ENCODE measurements at places on chromosomes 16 and 17.

- DNase-seq: no peak
Measured at GRCh38 chr17:74730491-74731346, 6.3 kb upstream of the RAB37 start.

DNA sequence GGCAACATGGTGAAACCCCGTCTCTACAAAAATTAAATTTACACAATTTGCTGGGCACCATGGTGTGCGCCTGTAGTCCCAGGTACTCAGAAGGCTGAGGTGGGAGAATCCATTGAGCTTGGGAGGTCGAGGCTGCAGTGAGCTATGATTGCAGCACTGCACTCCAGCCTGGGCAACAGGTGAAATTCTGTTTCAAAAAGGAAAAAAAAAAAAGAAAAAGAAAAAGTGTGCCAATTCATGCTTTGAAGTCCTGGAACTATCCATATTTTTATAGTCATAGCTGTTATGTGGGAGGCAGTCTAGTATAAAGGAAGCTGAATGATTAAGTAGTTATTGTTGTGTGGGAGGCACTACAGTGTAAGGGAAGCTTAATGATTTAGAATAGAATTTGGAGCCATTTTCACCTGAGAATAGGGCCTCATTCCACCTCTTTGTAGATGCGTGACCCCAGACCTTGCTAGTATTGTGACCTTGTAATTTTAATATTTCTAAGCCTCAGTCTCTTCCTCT lies 31.6 kb downstream of the IQCK start:
- DNase-seq: no peak

DNA sequence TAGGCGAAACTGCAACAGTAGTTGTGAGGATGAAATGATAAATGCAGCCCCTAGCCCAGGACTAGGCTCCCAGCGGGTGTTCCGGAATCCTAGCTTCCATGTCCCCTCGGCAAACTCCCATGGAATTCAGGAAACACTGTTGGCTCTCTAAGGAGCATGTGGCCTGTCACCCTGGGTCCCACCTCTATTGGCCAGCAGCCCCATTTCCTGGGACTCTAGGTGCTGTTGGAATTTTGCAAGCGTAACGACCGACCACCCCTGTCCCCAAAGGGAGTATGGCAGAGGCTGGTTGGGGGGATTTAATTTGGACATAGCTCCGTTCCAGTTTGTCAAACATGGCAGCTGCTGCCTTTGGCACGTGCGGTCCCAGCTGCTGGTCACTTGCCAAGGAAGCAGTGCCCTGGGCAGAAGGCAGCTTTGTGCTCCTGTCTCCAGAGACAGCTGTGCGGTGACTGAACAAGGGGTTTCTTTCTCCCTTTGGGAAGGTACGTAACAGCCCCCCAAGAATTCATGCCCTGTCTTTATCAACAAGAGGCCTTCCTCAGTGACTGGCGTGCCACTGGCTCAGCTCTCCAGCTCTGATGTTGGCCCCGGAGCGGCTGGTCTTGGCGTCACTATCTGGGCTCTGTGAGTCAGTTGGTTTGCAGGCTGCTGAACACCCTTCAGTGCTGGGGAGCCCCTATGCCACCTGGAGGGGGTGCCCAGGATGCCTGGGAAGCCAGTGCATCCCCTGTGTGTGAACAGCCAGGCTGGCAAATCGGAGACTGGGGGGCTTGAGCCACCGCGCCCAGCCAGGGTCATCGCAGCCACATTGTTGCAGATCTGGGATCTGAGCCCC lies 235.2 kb upstream of the TNRC6C start:
- DNase-seq: no peak

DNA sequence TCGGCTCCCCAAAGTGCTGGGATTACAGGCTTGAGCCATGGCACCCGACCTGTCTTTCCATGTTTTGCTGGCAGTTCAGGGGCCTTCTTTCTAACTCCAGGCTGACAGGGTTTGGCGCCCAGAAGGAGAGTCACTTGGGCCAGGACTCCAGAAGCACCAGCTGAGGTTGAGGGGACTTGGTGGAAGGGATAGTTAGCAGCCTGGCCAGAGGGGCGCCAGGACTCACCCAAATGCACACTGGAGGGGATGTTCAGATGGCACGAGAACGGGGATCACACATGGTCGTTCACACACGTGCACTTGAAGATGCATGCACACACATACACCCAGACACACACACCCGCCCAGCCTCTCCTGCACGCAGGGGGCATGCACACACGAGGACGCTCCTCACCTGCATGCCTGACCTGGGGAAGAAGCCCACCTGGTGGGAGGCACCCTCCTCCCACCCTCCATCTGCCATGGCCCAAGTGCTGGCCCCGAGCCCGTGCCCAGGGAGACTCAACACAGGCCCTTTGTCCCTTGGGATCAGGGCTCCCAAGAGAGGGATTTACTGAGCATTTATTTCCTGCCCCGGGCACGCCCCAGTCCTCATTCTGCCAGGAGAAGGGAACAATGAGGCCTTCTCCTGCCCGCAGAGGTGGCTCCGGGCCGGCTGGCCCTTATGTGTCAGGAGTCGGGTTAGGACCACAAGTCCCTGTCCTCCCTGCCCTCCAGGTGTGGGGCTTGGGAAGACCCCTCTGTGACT lies 2.3 kb upstream of the PRSS21 start:
- no peak for DNase-seq

DNA sequence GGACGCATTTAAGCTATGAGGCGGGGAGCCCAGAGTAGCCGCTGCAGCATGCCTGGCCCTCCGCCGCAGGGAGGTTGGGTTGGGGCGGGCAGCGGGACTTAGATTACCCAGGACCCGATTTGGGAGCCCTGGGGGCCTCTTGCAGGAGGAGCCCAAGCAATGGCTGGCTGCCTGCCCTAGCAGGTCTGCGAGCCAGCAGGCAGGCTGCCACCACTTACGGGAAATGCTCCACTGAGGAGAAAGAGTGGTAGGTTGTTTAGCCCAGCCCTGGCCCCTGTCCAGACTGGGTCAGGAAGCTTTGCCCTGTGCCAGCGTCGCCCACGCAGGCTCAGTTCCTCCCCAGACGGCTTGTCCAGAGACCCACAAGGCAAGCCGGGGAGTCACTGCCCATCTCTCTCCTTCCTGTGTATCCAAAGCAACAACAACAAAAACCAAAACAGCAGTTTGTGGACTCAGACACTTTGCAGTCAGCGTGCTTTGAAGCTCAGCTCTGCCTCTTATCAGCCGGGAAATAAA lies 10.3 kb upstream of the TVP23A start:
- peak; percentile 87 for DNase-seq

- no peak for DNase-seq
Measured at GRCh38 chr17:58060596-58061191, 22.5 kb upstream of the DYNLL2 start.

GRCh38 chr17:22694362-22695227 lies 1002.3 kb downstream of the KCNJ18 start:
- DNase-seq: no peak

- no peak for DNase-seq
Measured at GRCh38 chr16:83899272-83899897, 470 bp downstream of the MLYCD start.

DNA sequence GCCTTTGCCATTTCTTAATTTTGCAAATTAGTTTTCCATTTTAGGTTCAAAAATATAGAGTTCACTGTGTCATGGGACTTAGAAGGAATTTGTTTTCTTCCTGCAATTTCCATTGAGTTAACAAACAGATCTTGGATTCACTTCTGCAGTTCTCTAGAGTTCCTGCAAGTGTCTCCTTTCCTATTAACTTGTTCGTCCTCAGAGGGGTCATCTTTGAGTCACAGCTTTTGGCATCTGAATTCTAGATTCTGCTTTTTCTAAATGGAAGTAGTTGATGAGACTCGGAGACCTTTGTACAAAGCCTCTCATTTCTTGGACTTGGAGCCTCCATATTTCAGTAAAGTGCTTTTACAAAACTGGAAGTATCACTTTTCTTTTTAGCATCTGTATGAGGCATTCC lies 323.3 kb downstream of the BCAS3 start:
- DNase-seq: no peak

DNA sequence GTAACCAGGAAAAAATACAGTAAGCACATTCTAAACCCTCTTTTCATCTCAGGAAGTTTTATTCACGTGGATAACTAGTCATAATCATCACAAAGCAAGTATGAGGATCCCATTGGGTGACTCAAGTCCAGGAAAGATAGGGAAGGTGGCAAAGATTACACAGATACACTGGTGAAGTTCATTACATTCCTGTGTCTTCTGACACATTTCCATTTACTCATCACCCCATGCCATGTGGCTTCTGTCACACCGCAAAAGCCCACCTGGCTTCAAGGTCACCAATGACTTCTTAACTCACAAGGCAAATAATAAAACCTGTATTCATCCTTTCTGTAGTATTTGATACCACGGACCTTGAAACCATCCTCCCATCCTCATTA lies 17.0 kb downstream of the HS3ST3A1 start:
- DNase-seq: no peak

DNA sequence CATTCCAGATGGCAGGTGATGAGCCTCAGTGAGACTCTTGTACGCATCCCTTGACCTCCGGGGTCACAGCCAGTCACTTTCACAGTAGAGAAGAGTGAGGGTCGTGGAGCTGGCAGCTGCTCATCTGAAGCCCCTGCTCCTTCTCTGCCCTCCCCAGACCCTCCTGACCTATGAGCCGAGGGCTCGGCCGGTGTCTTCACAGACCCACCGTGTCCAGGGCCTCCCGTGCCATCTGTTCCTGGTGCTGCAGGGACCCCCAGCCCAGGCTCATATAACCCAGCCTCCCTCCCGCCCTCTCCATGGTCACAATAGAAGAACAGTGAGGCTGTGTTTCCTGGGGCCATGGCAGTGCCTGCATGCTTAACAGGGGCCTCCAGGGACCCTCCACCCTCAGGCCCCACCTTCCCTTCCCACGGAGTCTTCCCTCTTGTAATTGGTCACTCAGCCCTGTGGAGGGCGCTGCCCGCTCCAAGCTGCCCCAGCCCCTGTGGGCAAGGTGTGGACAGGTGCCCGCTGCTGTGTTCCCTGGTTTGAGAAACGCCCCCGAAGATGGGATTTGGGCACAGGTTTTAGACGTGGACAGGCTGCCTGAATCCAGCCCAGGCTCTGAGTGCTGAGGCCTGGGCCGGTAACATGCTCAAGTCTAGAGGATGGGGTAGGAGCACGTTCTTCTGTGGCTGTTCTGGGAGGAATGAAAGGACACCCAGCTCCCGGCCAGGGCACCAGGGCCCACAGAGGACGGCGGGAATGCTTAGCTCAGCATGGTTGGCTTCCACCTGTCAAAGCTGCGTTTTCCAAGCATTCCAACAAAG lies 38.7 kb downstream of the ACSF3 start:
- DNase-seq: no peak

- no peak for DNase-seq
Measured at GRCh38 chr16:48206594-48207242, 37.4 kb upstream of the LONP2 start.

DNA sequence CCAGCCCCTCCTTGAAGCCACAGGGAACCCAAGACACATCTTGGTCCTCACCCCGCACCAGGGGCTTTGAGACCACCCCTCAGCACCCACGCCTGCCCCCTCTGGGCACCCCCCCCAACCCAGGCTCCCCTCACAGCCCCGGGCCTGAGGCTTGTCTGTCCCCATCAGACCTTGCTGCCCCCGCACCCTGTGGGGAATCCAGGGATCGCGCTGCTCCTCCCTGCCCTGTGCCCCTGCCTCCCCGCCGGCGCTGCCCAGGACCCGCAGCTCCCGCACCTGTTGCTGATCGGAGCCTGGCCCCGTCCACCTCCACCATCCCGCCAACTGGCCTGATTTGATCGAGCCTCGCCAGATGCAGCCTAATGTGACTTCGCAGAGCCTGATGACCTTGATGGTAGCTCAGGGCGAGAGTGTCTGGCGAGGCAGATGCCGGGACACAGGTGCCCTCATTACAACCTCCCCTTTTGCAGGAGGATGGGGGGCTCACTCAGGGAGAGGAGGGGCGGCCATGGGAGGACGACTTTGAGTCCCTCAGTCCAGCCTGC lies 29.0 kb downstream of the SLC25A10 start:
- no peak for DNase-seq

GRCh38 chr17:77555741-77556291 lies 402.7 kb upstream of the TNRC6C start:
- peak; percentile 61 for DNase-seq

DNA sequence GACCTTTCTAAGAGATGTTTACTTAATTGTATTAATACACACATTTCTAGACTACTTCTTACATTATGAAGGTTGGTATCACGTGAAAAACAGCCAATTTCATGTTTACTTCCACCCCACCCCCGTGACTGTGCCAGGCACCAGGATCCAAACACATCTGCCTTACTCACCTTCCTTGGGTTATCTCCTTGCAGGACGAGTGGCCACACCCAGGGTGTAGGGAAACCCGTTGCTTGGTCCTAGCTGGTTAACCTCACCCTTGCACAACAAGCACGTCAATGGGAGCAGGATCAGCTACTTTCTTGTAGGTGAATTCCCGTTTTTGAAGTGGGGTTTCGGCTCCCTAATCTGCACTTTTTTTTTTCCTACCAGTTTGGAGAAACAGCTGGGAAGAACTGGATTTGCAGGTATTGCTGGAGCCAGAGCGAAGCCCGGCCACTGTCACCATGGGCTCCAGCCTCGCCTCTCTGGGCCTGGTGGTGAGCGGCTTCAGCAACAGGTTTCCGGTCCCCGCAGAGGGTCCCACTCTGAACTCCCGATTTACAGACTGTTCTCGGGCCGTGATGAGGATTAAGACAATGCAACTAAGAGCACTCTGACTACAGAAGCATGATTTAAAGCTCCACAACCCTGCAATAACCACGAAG lies 2.1 kb upstream of the UBB start:
- no peak for DNase-seq

GRCh38 chr17:29510953-29511352 lies 55.9 kb downstream of the ABHD15 start:
- no peak for DNase-seq

GRCh38 chr16:77820340-77820739 lies 32.0 kb downstream of the VAT1L start:
- DNase-seq: no peak

DNA sequence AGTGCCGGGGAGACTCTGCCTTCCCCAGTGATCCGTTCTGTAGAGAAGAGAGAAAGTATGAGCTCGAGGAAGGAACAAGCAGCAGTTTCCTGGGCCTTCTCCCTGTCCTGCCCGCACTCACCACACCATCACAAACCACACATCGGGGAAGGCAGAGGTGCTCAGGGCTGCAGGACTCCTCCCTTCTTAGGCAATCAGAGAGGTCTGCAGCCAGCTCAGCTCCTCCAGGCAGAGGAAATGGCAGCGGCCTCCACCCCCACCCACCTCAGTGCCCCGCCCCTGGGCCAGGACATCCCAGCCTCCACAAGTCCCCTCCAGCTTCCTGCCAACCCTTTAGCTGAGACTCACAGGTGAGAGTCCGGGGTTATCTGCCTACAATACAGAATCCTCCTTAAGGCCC lies 2.0 kb downstream of the ZNF319 start:
- no peak for DNase-seq

DNA sequence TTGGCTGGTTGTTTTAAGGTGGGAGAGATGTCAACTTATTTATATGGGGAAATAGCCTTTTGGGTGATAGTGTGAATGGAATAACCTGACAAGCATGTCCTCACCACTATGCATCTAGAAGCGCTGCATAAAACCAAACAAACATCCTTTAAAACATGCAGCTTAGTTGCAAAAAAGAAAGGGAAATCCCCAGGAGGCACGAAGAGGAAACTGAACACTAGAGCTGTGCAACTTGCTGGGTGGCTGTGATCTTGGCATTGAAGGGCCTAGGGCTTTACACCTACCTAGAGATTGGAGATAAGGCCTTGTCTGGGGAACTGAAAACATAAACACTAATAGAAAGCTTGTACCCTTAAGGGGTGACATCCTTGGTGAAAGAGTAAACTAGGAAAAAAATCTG lies 7.3 kb downstream of the C16orf54 start:
- DNase-seq: no peak

Data from cerebellar nuclear complex (tissue), 1 donor.